BJ (cell line): ENCODE measurements at places on chromosomes 11 and 22. TPM values are rescaled to one million over a fixed set of nuclear protein-coding genes. Genes with fewer than 3 reads are reported as not detected.

The MB gene
- 0.06 TPM in 1 of 2 replicates, not detected in the other for polyA plus RNA-seq

The SPA17 gene
- polyA plus RNA-seq, result 2.9 and 12.1 TPM in 2 replicates

The AIP gene
- 69.9 and 133 TPM in 2 replicates for polyA plus RNA-seq

The ZP1 gene
- 0.36 and 0.67 TPM in 2 replicates for polyA plus RNA-seq

The MMP27 gene
- not detected in 2 replicates for polyA plus RNA-seq

The FADD gene
- 29.2 and 41.3 TPM in 2 replicates for polyA plus RNA-seq

The SRRD gene
- polyA plus RNA-seq, result 13.1 and 26.9 TPM in 2 replicates

The OR10A2 gene
- not detected in 2 replicates for polyA plus RNA-seq

The DERL3 gene
- polyA plus RNA-seq, result 0.47 and 0.71 TPM in 2 replicates

The RHOD gene
- 33.7 and 42.8 TPM in 2 replicates for polyA plus RNA-seq

The SEC14L6 gene
- polyA plus RNA-seq, result 0.05 and 0.09 TPM in 2 replicates

The EHF gene
- not detected in 2 replicates for polyA plus RNA-seq

The HEPHL1 gene
- not detected in 2 replicates for polyA plus RNA-seq

The GTSE1 gene
- polyA plus RNA-seq, result 8.2 and 12.2 TPM in 2 replicates

The KCNJ1 gene
- not detected in 2 replicates for polyA plus RNA-seq

The GALNT18 gene
- 2.3 and 4.1 TPM in 2 replicates for polyA plus RNA-seq

The OR52K1 gene
- polyA plus RNA-seq, result not detected in 2 replicates

The PIH1D2 gene
- polyA plus RNA-seq, result 0.82 and 1.7 TPM in 2 replicates

The PAMR1 gene
- 112 and 131 TPM in 2 replicates for polyA plus RNA-seq

The GLYATL2 gene
- polyA plus RNA-seq, result 0.59 and 1.1 TPM in 2 replicates

The GAB4 gene
- polyA plus RNA-seq, result not detected in 2 replicates

The OR10D3 gene
- polyA plus RNA-seq, result not detected in 2 replicates

The ARHGAP42 gene
- 0.76 and 1.0 TPM in 2 replicates for polyA plus RNA-seq

The CECR2 gene
- not detected in 2 replicates for polyA plus RNA-seq

The OR8H2 gene
- polyA plus RNA-seq, result not detected in 2 replicates

The CD248 gene
- 83.0 and 180 TPM in 2 replicates for polyA plus RNA-seq

The GPR83 gene
- polyA plus RNA-seq, result 0.04 TPM in 1 of 2 replicates, not detected in the other

The GRIK4 gene
- polyA plus RNA-seq, result not detected in 2 replicates

The OR10G8 gene
- not detected in 2 replicates for polyA plus RNA-seq

The LRRC32 gene
- 0.70 and 1.9 TPM in 2 replicates for polyA plus RNA-seq

The FADS1 gene
- polyA plus RNA-seq, result 48.1 and 58.0 TPM in 2 replicates
